Stimulated activated naive CD8-positive, alpha-beta T cell treated with anti-CD3 and anti-CD28 coated beads, Interleukin-15, Interleukin-2, amounts not matched to agents 100 U/mL and 50 U/mL, for 24 hours (primary cell): ENCODE measurements at places on chromosomes 6 and 20.

DNA sequence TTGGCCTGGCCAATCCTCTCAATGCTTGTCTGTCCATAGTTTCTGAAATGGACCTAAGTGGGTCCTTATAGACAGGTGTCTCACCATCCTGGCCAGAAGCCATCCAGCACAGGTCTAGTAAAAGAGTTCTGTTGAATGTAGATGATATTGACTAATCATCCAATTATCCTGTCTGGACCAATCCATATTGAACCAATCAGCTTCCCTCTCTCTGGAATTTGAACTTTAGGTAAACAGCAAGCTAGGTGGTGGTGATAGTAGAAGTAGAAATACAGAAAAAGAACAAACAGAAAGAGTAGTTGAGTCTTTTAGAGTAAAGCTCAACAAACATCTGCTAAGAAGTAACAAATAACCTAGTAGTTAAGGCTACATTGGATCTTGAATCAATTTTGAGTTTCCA lies 9.5 kb upstream of the PNRC1 start:
- no peak for DNase-seq

DNA sequence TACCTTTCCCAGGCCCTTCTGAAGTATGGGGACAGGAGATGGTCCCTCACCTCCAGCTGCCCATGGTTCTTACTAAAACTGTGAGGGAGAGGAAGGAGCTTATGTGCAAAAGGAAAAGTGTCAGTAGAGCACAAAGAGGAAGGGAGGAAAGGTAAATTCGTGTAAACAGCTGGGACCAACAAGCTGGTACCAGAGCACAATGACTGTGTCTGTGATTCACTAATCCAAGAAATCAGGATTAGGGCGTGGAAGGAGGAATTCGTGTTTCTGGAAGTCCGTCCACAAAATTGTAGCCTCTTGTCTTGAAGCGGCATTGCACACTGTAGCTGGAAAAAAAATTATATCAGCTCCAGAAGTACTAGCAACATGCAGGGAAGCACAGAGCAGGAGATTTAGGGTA lies 129.0 kb upstream of the RREB1 start:
- no peak for DNase-seq

DNA sequence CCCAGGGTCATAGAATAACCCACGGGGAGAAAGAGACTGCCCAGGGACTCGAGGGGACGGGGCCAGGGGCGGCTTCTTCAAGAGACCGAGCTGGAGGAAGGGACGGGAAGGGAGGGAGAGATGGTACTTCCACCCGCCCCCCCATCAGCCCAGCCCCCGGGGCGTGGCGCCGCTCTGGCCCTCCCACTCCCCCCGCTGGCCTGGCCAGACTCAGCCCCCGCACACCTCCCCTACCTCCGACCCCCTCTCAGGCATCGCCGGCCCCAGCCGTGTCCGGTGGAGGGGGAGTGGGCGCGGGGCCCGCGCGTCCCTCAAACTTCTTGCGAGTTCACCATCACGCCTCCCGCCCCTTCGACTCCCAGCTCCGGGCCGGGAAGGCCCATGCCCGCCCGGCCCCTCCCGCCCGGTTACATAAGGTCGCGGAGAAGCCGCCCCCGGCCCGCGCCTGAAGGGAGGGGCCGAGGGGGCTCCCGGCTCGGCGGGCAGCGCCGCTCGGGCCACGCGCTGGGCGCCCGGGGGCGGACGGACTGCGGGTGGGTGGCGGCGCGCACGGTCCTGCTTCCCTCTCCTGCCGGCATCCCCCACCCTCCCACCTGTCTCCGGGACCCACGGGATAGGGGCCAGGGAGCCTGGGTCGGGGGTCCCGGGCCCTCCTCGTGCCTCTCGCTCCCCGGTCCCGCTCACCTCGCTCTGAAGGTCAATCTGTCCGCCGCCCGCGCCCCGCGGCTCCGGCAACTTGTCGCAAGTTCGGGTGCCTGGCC lies 562 bp downstream of the TFEB start:
- DNase-seq = peak; percentile 77

GRCh38 chr6:160190973-160191372 lies 67.6 kb downstream of the SLC22A2 start:
- no peak for DNase-seq

GRCh38 chr6:151690768-151691562 lies 116.5 kb upstream of the ESR1 start:
- peak; percentile 15 for DNase-seq

- no peak for DNase-seq
Observed at GRCh38 chr6:161303628-161304340, 29.9 kb upstream of the AGPAT4 start.

GRCh38 chr20:8633366-8633765 lies 435.5 kb upstream of the PLCB4 start:
- no peak for DNase-seq

DNA sequence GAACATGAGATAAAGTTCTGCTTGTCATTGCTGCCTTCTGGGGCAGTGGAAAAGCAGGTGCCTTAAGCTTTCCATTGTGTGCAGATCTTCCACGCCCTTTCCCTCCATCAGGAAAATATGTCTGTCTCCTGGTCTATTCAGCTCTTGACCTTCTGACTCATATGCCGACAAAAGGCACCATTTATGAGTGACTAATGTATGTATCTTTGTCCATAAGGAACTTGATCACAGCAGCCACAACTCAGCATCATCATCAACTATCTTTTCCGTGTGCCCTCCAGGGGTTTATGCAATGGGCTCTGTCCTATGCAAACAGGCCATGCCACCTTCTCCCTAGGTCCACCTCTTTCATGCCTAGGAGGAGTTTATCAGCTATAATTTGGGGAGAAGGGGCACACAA lies 102.7 kb upstream of the QKI start:
- no peak for DNase-seq

GRCh38 chr6:112683106-112683505 lies 336.0 kb downstream of the RFPL4B start:
- no peak for DNase-seq

- no peak for DNase-seq
Observed at GRCh38 chr20:53220482-53221307, 248.5 kb downstream of the TSHZ2 start.

DNA sequence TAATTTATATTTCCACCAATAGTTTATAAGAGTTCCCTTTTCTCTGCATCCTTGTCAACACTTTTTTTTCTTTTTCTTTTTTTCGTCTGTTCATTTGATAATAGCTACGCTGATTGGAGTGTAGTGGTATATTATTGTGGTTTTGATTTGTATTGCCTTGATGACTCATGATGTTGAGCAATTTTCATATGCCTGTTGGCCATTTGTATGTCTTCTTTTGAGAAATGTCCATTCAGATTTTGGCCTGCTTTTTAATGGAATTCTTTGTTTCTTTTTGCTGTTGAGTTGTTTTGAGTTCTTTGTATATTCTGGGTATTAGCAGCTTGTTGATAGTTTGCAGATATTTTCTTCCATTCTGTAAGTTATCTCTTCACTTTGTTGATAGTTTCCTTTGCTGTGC lies 773.4 kb downstream of the KIF16B start:
- no peak for DNase-seq

- DNase-seq = no peak
Observed at GRCh38 chr6:98871821-98872220, 37.4 kb downstream of the POU3F2 start.

DNA sequence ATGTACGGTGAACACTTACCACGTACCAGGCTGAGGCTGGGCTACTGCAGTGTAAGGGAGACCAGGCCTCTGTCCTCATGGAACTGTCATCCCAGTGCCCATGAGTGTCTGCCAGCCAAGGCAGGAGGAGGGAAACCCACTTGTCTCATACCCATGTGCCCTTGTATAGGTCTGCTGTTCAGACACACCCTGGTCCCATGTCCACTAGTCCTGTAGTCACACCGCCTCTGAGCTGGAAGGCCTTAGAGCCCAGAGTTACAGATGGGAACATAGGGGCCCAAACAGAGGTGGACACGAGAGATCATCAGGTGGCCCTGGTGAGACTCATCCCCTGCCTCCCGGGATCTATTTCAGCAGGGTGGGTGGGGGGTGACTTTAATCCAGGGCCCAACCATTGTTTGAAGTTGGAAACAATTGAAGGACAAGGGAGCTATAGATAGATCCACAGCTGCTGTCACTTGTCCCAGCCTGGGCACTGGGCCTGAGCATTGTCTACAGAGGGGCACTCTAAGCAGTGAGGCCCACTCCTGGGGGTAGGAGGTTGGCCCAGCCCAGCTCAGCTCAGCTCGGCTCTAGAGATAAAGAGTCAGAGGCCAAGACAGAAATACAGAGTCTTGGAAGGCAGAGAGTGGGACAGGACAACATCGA lies 14.6 kb downstream of the MYH7B start:
- DNase-seq = no peak

DNA sequence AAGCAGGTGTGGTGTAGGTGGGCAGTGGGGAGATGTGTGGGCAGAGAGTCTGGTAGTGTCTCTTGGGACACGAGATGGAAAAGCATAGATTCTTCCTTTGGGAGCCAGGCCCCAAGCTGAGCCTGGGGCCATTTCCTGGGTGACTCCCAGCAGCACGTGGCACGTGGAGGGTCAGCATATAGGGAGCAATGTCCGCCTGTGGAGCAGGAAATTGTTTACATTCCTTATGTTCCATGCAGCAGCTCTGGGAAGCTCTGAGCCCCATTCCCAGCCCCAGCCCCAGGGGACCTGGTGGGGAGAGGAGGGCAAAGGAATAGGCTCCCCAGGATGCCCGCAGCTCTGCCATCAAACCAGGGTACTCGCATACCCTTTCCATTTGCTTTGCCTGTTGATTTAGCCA lies 57.6 kb downstream of the DAAM2 start:
- DNase-seq = no peak

- no peak for DNase-seq
Observed at GRCh38 chr6:2783188-2783963, 18.2 kb downstream of the WRNIP1 start.

DNA sequence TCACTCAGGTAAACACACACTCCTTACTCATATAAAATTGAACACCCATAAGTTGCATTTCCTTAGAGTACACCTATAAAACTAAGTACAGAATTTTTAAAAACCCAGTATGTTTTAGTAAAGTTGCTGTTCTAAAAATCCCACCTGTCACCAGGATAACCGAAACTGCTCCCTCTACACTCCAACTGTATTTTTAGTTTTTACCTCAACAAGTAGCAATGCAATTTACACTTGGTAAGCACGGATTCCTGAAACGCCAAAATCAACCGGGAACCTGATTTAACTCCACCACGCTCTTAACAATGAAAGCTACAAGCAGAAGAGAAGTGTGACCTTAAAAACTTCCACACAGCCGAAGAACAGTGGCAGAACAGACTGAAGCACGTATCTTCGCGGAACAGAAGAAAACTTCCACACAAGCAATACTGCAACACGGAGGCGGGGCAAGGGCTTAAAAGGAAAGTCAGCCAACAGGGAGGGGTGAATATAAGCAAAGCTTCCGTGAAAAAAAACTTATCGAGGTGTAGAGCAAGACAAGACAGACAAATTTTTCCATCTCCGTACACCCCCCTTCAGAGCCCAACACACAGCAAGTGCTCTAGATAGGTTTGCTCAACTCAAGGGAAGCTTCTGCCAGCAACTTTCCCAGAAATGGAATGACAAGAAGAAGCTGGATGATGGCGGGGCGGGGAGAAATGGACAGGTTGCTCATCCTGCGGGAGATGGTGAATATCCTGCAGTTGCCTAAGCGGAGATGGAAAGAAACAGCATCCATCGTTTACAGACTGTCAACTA lies 1.4 kb downstream of the STAU1 start:
- peak; percentile 69 for DNase-seq

DNA sequence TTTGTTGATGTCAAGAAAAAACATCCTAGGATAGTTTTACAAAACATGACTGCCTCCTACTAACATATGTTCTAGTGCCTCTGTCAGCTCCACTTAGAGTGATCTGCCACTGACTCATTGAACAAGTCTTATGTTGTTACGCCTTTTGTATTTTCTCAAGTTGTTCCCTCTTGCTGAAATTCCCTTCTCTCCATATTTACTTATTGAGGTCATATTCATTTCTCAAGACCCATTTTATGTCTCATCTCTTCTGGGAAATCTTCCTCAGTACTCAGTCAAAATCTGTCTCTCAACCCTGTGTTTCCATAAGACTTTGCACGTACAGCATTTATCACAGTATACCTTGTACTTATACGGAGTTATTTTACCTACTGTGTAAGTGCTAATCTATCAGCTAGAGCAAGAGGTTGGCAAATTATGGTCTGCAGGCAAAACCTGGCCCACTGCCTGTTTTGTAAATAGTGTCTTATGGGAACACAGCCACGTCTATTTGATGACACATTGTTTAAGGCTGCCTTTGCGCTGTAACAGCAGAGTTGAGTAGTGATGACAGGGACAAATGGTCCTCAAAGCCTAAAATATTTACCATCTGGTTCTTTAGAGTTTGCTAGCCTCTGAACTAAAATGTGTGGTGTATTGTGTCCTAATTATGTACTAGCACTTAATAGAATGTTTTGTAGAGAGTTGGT lies 83.4 kb downstream of the ADGRB3 start:
- DNase-seq = no peak

- no peak for DNase-seq
Observed at GRCh38 chr6:34528996-34529664, 27.0 kb downstream of the SPDEF start.

DNA sequence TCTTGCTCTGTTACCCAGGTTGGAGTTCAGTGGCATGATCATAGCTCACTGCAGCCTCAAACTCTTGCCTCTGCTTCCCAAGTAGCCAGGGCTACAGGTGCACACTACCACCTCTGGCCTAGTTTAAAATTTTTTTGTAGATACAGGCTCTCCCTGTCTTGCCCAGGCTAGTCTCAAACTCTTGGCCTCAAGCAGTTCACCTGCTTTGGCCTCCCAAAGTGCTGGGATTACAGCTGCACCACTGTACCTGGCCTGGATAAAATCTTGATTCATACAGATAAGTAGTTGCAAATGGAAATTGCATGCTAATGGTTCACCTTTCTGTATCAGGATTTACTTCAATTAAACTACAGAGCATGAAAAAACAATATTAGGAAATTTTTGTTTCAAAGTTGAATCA lies 4.2 kb downstream of the CD2AP start:
- no peak for DNase-seq

DNA sequence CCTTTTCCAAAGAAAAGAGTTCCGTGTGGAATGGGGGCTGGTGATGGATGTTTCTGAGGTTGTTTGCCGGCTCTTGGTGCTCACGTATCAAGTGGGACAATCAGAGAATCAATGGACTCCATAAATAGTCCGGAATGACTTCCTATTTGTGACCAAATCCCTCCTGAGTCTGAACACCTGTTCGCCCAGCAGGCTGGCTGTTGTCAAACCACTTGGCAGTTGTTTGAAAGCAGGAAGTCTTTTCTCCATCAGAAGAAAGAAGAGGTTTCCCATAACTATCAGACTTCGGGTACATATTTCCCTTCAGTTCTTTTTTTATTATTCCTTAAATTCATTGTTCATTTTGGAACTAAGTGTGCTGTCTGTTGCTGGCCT lies 154.7 kb upstream of the RIN2 start:
- no peak for DNase-seq

- DNase-seq = no peak
Observed at GRCh38 chr6:132058975-132059374, 107.8 kb upstream of the CCN2 start.

GRCh38 chr20:50089787-50090177 lies 23.2 kb downstream of the UBE2V1 start:
- DNase-seq = no peak
